ENCODE measurements at places on chromosomes 13 and 19. TPM values are rescaled to one million over a fixed set of nuclear protein-coding genes. Genes with fewer than 3 reads are reported as not detected.

The ZNF222 gene
- total RNA-seq = 3.4 TPM

The ACP7 gene
- 0.97 TPM for total RNA-seq

The C19orf33 gene
- 58.9 TPM for total RNA-seq

The ZNF575 gene
- total RNA-seq = not detected

DNA sequence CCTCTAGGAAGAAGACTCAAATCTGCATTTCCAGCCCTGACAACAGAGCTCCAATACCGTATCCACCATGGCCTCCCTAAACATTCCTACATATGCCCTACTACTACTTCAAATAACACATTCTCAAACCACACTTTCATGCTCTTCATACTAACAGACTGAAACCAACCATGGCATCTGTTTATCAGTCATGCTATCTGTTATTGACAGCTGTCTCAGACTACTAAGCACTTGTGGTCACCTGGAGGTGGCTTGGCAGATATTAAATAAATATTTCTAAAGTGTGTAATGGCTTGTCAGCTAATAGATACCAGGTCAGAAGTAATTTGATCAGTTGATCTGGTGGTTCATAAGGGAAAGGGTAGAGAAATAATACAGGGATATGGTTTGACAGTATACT is 489.1 kb downstream of the DIAPH3 start:
- H3K4me3 ChIP-seq = no peak overlapping the region
- no peak overlapping the region for H3K27ac ChIP-seq
- peaks cover 33% of the 10 kb centered on the region for H3K4me1 ChIP-seq
- DNase-seq = no peak
- no peaks in the 10 kb centered on the region for H3K27me3 ChIP-seq
- no peaks in the 10 kb centered on the region for H3K36me3 ChIP-seq

DNA sequence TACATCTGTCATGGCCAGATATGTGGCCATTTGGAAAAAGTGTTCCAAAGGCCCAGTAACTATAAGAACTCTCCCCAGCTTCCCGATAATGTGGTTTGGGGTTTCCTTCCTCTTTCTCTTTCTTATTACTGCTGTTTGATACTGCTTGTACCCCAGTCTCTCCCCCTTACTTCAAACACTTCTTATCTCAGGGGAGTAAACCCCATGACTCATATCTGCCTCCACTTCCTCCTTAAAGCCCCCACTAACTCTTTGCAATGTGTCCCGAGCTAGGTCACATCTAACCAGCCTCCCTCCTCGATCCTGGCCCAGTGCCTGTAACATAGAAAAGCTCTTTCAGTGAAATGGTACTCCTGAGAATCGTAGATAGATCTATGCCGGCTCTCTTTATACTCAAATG is 82.4 kb upstream of the STARD13 start:
- no peaks in the 10 kb centered on the region for H3K36me3 ChIP-seq
- H3K27ac ChIP-seq = no peak overlapping the region
- H3K4me1 ChIP-seq = no peaks in the 10 kb centered on the region
- DNase-seq = no peak

GRCh38 chr19:17834350-17835181 is 13.2 kb downstream of the JAK3 start:
- 0 out of 2 replicates have a peak, but pooled peaks cover 6% of the 10 kb centered on the region for H3K27me3 ChIP-seq
- no peak overlapping the region for H3K27ac ChIP-seq
- H3K4me1 ChIP-seq = peaks cover 8% of the 10 kb centered on the region
- DNase-seq = peak; percentile 74
- H3K36me3 ChIP-seq = no peaks in the 10 kb centered on the region

Data from GM23338 (cell line).